ENCODE measurements at places on chromosomes 2 and 18.

- no peak for DNase-seq
Observed at GRCh38 chr2:207796585-207797350, 27.1 kb upstream of the FZD5 start.

DNA sequence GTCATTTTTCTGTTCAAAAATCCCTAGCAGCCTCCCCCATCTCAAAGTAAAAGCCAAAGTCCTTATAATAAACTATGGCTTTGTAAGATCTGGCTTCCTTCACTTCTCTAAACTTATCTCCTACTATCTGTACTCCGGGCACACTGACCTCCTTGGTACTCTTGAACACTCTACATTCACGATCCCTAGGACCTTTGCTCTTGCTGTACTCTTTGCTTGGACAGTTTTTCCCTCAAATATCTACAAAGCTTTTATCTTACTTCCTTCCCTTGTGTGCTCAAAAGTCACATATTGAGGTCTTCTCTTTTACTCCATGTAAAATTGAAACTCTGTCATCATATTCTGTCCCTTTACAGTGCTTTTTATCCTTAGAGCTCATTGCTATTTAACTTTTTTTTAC lies 616.6 kb downstream of the IRS1 start:
- no peak for DNase-seq

DNA sequence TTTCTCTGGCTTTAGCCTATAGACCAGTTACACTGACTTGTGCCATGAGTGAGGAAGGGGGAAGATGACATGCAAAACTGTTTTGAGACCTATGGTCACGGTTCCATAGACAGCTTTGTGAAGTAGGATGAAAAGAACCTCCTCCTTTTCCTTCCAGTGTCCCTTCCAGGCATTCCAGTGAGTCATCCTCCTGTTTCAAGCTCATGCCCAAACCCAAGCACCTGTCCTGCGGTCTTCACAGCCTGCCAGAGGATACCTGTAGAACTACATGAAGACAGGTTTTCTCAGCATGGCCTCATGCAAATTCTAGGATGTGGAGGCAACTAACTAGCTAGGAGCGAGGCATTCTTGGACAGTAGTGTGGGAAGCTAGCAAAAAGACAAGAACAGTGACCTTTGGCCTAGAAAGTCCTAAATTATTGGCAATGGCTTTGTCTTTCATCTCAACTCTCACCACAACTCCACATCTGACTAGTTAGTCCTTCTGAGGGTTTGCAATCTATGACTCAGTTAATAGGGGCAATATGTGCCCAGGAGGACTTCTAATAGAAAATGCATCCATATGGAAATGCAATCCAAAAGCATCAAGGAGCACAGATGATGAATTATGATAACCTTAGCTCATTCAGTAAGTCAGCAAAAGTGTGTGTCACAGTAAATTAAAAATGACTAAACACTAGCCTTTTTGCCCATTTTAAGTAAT lies 154.7 kb downstream of the RBM43 start:
- DNase-seq, result no peak

DNA sequence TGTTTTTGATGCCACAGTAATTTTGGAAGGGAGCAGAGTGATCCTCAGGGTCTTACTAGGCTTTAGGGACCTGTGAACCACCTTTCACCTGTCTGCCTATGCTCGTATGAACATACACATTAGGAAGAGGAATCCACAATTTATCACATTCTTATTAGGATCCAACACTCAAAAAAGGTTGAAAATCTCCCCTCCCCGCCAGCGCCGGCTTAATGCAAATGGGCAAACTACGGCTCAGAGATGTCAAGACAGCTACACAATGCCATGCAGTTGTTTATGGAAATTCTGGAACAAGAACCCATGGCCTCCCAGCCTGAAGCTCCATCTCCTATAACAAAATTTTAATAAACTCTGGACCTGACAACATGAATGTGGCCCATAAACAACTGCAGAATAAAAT lies 375.9 kb upstream of the ACVR2A start:
- no peak for DNase-seq

- no peak for DNase-seq
Observed at GRCh38 chr18:46424898-46425297, 232.1 kb downstream of the LOXHD1 start.
